Tibial nerve (tissue), 4 donors: ENCODE measurements at places on chromosomes 13 and 19. TPM values are rescaled to one million over a fixed set of nuclear protein-coding genes. Genes with fewer than 3 reads are reported as not detected.

DNA sequence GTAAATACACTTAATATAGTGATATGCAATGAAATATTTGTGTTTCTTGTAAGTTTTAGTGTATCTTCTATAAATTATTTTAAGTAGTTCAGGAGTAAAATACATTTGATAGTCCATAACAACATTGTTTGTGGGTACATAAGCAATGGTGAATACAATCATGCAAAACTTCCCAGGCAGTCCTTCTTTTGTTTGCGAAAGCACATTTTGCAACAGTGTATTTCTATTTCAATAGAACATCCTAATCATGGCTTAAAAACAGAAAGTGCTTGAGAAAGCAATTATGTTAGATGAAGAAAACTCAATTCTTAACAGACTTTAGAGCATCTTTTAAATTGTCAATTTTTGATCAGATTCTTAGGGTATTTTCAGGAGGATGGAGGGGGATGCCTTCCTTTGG, 155.6 kb downstream of the POSTN start:
- no peak for DNase-seq

- DNase-seq, result no peak
These were observed 239.4 kb downstream of the TEX29 start for GRCh38 chr13:111559612-111560403.

DNA sequence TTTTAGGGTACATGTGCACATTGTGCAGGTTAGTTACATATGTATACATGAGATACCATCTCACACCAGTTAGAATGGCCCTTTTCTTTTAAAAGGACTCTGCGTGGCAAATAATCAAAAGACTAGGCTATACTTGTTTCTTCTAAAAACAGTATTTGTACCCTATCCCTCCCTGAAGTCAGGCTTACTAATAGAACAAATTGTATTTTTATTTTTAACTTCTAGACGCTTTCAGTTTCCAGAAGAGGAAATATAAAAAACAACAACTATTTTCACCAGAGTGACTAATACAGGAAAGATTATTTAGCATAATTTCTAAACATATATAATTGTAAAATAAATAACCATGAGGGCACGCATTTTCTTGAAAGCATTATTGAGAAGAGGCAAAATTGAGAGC, 83.6 kb downstream of the ITGBL1 start:
- DNase-seq, result no peak

- DNase-seq, result no peak
These were observed 22.0 kb upstream of the MUC16 start for GRCh38 chr19:9032136-9032631.

DNA sequence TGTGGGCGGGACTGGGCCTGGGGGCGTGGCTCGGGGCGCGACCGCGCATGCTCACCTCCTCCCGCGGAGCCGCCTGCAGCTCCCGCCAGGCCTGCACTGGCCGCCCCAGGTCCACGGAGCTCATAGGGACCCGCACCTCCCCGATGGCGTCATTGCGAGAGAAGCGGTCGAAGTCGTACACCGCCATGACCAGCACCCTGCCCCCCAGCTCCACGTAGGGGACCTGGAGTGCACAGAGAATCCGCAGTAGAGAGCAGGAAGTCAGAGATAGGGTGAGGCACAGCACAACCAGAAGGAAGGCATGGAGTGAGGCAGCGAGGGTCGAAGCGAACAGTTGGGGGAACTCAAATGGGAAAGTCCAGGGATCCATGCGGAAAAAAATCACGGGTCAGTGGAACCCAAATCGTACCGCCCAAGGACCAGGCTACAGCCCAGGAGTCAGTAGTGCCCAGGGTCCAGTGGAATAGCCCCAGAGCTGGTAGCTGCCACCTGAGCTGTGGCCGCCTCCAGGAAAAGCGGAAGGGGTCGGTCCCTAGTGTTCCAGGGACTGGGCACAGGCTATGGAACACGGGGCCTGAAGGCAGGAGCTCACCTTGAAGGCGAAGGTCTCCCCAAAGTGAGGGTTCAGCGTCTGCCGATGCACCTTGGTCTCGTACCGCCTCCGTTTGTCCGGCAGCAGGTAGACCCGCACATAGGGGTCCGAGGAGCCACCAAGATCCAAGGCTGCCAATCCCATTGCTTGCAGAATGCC, 4.8 kb downstream of the SYT5 start:
- no peak for DNase-seq

DNA sequence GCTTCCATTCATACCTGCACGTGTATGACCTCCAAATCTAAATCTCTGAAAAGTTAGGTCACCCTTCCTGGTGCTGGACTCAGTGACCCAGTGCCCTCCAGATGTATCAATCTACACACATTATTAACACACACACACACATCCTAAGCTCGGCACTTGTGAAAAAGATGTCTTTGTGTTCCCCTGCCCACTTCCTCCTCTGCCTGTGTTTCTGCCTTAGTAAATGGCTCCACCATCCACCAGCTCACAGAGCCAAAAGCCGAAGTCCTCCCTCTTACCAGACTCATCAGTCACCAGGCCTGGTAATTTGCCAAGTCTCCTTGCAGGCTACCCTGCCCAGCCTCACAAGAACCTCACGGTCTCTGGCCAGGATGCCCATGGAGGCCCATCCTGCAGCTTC, 131.5 kb downstream of the SHISA2 start:
- no peak for DNase-seq

- DNase-seq, result no peak
These were observed 31.4 kb upstream of the C13orf46 start for GRCh38 chr13:114005206-114005724.

DNA sequence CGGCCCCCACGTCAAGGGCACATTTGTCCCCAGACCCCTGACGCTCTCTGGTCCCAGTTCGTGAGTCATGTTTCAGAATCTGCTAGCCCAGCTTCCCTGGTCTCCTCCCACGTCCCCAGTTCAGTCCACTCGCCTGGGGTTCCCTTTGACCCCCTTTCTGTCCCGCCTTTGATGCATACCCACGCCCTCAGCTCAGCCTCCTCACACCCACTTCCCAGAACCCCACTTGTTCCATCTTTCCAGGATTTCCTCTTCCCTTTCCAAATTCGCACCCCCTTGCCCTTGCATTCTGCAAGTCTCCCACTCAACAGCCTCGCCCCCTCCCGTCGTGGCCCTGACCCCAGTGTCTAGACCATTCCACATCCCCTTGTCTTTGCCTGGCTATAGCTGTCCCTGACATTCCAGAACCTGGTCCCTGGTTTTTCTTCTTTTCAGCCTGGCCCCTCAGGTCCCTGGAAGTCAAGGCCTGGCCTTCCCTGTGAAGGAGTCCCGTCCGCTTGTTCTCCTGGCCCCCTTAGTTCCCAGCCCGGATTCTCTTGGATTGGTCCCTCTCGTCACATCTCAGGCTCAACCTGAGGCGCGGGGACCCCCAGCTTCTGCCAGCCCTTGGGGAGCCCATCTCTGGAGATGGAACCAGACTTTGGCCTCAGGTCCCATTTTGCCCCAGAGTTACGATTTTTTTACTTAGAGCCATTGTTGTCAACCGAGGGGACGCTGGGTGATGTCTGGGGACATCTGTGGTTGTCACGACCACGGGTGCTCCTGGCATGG, 1.3 kb downstream of the NCLN start:
- DNase-seq, result no peak

- no peak for DNase-seq
These were observed 135.0 kb downstream of the TM9SF2 start for GRCh38 chr13:99636306-99636705.

- no peak for DNase-seq
These were observed 263.3 kb downstream of the SLITRK1 start for GRCh38 chr13:83618966-83619365.

DNA sequence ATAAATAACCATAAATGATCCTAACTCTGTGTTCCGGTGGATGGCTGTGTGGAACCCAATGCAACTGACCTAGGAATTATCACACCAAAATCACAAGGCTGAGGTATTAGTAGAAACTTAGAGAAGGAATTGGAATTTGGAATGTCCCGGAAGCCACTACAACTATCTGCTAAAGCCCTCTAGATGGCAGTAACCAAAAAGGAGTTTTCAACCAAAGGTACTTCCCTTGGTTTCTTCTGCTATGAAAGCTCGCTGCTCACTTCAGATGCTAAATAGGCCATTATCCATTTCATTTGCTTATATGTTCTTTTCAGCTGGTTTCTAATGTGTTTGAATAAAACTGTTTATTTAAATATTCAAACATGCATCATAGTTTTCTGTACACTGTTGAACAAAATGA, 1589.1 kb upstream of the SPRY2 start:
- DNase-seq, result no peak

GRCh38 chr19:42113641-42114348, 18.5 kb downstream of the POU2F2 start:
- DNase-seq, result no peak

DNA sequence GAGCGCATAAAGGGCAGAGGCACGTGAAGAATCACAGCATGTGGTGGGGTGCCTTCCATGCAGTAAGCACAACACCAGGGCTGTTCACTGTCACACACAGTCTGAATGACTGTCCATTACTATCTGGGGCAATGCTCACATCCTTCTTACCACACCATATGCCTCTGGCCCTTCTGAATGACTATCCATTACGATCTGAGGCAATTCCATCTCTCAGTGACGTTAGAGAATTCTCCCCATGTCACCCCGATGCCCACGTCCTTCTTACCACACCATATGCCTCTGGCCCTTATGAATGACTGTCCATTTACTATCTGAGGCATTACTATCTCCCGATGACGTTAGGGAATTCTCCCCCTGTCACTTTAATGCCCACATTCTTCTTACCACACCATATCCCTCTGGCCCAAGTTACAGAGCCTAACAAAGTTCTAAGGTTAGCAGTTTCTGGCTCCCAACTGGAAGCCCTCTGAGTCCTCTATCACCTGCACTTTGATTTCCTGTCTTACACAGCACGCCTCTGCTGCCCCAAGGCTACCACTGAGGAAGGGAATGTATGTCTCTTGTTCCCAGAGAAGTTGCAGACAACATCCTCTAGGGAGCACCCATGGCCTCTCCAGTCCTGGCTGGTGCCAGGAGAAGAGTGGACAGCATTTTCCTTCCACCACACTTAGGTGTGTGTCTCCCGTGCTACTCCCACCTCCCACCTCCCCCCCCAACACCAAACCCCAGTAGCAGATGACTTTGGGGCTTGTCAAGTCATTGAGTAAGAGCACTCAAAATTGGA, 154.8 kb downstream of the COG6 start:
- DNase-seq, result no peak

DNA sequence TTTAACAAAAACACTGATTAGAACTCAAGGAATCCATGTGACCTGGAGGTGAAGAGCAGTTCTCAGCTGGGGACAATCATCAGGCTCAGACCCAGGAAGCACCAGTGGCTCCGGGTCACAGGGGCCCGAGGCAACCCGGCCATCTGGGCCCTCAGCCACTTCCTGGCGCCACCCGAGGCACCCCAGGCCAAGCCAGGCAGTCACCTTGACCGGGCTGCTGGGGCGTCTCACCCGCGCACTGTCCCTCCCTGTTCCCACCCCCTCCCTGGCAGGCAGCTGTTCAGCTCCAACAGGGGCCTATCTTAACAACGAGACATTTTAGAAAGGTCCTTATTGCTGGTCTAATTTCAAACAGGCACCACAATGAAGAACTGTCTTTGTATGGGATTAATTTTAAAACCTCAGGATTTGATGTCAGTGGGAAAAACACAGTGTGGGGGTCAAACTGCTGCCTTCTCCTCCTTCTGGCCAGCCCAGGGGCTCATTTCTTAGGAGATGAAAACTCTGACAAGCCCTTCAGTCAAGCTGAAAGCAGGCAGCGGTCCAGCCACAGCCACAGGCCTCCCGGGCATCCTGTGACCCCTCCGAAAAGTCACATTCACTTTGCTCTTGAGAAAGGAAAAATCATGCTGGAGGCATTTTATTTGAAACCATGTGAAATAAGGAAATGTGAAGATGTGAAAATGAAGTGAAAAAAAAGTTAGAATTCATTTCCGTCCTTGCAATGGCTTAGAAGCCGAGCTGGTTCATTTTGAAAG, 83.3 kb downstream of the KCTD15 start:
- no peak for DNase-seq

- no peak for DNase-seq
These were observed 45.0 kb downstream of the CEBPG start for GRCh38 chr19:33418461-33418860.

- no peak for DNase-seq
These were observed 7.5 kb upstream of the TSHZ3 start for GRCh38 chr19:31356587-31357314.

DNA sequence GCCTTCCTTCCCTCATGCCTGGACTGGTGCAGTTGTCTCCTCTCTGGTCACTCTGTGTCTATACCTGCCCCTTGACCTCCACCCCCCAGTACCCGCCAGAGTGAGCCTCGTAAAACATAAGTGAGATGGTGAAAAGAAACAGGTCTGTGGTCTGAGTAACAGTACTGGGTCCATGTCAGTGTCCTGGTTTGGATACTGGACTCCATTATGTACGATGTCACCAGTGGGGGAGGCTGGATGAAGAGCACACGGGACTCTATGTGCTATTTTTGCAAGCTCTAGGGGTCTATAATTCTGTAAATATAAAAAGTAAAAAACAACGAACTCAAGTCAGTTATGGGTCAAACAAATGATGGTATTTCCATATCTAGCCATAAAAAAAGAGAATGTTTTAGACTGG, 14.4 kb downstream of the MYBPC2 start:
- no peak for DNase-seq

GRCh38 chr19:46886546-46887239, 25.9 kb downstream of the ARHGAP35 start:
- DNase-seq, result no peak

DNA sequence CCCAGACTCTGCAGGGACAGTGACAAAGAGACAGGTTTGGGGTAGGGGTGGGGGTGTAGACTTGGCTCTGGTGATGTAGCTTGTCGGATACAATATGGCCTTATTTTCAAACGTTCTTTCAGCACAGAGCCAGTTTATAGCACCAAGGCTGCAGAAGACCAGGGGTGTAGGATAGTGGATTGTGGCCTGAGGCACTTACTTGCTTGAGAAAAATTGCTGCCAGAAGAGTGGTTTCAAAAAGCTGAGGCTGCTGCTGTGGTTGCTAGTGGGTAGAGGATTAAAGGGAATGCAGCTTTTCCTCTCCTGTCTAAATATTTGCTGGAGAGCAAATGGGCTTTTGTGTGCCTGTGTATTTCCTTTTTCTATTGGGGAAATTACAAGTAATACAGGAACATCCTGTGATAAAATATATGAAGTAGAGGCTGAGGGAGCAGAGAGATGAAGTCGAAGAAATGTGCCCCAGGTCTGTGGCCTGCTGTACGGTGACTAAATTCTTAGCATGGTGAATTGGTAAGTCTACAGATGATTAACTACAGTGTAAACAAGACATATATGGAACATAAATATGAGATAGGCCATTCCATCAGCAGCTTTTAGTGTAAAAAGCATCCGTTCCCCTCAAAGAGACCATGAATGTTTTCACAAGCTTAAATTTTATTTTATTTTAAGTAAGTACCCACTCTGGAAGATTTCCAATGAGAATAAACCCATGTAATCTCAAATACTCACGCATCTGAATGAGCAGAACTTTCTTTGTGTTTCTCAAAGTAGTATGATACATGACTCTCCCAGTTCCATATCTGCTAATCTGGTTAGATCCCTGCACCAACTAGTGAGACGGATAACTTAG, 112.9 kb downstream of the LRCH1 start:
- no peak for DNase-seq

- no peak for DNase-seq
These were observed 16.3 kb upstream of the RNASEH2B start for GRCh38 chr13:50893211-50893852.

The MYADM gene
- total RNA-seq, result 36.3 TPM

The LYPD3 gene
- total RNA-seq, result not detected

The SH2D3A gene
- total RNA-seq, result 0.39 TPM

The C19orf81 gene
- total RNA-seq, result not detected

The FLT3 gene
- total RNA-seq, result 0.22 TPM

The S1PR2 gene
- total RNA-seq, result 12.6 TPM

The KL gene
- 7.3 TPM for total RNA-seq

The EHD2 gene
- 128 TPM for total RNA-seq

The CRLF1 gene
- total RNA-seq, result 39.8 TPM

The SMIM44 gene
- total RNA-seq, result not detected

The LRFN3 gene
- 20.4 TPM for total RNA-seq

The VAV1 gene
- total RNA-seq, result 4.0 TPM

The RNF225 gene
- not detected for total RNA-seq
